ENCODE measurements at places on chromosomes 3 and 15. TPM values are rescaled to one million over a fixed set of nuclear protein-coding genes. Genes with fewer than 3 reads are reported as not detected.
A peak's percentile ranks its signal among the peaks of the same experiment; 100 is the strongest.

The GUCA1C gene
- not detected for total RNA-seq

DNA sequence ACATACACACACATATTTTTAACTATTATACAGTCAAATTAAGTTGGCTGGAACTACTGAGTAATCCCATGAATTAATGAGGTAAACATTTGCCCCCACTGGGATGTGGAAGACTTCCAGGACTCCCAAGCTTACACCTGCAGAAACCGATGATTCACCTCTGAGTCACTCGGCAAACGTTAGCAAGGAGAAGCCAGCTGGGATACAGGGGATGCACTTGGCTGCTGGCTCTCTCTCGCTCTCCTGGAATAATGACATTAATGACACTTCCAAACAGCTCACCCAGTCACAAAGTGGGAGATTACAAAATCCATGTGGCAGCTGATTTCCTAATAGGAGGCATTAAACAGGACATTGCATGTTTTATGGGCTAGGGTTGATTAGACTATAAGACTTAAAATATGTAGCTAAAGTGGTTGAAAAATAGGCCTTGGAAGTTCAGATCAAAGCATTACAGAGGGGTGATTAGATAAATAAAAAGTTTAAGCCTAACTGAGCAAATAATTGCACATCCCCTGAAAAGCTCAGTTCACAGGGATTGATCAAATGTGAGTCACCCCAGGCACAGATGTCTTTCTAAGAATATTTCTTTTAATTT lies 500.9 kb downstream of the SOX2 start:
- DNase-seq: peak; percentile 99

GRCh38 chr15:52183562-52184173 lies 7.5 kb downstream of the GNB5 start:
- DNase-seq: peak; percentile 51

The GABRA5 gene
- total RNA-seq: not detected

- no peak for DNase-seq
Observed at GRCh38 chr3:89058371-89058770, 49.0 kb upstream of the EPHA3 start.

- DNase-seq: no peak
Observed at GRCh38 chr3:16511681-16512434, 1.6 kb downstream of the RFTN1 start.

DNA sequence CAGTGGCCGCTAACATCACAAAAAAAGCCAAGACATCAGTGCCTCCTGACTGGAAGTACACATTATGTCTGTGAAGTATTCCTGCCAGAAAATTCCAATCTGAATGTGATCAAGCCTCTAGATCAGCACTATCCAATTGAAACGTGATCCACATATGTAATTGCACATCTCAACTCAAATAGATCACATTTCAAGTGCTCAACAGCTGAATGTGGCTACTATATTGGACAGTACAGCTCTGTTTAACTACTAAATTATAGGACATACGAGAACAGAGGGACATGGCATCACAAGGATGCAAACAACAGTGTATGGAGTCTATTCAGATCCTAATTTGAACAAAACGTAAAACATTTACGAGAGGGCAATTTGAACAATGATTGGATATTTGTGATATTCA lies 542 bp upstream of the UBAP1L start:
- no peak for DNase-seq

The ARL14 gene
- 3.9 TPM for total RNA-seq

DNA sequence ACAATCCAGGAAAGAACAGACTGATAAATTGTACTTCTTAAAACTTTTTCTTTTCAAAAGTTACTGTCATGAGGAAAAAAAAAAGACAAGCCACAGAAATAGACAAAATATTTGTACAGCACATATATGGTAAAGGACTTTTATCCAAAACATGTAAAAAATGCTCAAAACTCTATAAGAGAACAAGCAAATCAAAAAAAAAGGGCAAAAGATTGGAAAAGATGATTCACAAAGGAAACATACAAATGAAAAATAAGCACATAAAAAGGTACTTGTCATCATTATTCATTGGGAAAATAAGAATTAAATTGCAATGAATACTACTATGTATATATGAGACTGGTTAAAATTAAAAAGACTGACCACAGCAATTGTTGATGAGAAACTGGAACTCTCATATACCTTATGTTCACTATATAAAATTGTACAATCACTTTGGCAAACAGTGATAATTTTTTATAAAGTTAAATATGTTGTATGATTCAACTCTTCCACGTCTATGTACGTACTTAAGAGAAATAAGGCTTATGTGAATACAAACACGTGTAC lies 39.7 kb downstream of the DIPK2A start:
- peak; percentile 75 for DNase-seq
